Caudate nucleus (tissue), 63 donors: ENCODE measurements at places on chromosomes 6 and 20.

- DNase-seq = no peak
Observed at GRCh38 chr20:40942775-40943174, 85.8 kb upstream of the TOP1 start.

- no peak for DNase-seq
Observed at GRCh38 chr6:75098709-75099108, 107.1 kb downstream of the COL12A1 start.

- no peak for DNase-seq
Observed at GRCh38 chr6:158358450-158359077, 46.3 kb downstream of the TULP4 start.

DNA sequence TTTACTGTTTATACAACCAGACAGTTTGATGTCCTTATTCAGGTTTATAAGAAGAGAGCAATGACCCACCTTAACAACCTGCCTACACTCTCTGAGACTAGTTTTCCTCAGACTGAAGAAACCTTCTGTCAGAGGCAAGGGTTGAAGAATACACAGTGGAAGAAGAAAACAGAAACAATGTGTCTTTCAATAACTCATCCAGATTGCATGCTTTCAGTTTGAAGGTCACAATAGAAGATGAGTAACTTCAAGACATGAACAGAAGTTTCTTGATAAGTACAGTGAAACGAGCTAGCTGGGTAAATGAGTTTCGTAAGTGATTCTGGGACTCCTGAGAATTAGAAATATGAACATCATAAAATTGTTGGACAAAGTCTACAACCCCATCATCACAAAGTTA lies 141.7 kb downstream of the STXBP5 start:
- no peak for DNase-seq

- DNase-seq = peak; percentile 32
Observed at GRCh38 chr20:35663516-35664465, 909 bp downstream of the CPNE1 start.

DNA sequence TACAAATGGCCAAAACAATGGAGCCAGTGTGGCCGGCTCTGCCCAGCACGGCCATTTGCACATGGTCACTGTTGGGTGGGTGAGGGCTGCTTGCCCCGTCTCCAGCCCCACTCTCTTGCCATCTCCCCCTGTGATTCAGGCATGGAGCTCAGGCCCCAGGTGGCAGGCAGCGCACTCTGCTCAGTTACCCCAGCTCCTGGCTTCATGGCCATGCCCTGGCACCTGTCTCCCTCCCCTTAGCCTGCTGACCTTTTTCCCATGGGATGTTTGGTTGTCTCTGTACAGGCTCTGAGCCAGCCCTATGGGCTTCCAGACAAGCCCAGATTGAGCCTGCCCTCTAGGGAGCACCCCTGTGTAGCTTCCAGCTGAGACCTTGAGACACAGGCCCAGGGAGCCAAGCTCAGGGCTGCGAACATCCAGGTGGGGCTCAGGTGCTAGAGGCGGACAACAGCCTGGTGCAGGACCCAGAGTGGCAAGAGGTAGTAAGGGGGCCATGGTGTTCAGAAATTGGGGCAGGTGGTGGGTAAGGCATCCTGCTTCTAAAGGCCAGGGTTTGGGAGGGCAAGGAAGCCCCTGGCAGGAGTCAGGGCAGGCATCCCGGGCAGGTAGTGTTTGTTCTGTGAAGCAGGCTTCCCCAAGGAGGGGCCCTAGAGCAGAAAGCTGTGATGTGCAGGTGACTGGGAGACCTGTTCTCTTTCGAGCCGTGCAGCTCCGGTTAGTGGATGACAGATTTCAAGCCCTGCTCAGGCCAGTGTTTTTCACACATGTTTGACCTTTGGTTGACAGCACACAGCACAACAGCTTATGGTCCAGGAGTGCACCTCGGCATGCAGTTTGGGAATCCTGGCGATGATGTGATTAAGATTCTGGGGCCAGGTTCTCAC lies 17.7 kb downstream of the SYNJ2 start:
- DNase-seq = peak; percentile 81

DNA sequence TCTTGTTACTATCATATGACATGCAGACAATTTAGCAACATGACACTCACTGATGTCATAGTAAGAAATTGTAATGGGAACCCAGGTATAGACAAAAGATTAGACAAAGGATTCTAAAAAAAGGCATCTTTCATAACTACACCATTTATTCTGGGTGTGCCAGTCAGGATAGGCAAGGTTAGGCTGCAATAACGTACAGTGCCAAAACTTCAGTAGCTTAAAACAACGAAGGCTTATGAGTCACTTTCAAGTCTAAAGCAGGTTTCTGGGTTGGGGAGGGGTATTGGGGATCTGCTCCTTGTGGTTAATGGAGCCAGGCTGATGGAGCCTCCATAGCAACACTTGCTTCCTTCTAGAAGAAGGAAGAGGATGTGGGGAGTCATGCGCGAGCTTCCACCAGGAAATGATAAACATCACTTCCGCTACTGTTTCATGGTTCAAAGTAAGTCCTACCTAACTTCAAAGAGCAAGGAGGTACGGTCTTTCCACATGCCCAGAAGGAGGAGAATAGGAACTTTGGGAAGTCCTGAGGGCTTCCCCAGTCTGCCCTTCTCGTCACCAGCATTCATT lies 2.0 kb upstream of the GTSF1L start:
- DNase-seq = no peak
